ENCODE measurements at places on chromosomes 5 and 9. TPM values are rescaled to one million over a fixed set of nuclear protein-coding genes. Genes with fewer than 3 reads are reported as not detected.

Gene ABLIM3
- total RNA-seq, result 43.3 TPM

Gene FBXW5
- total RNA-seq, result 43.7 TPM

DNA sequence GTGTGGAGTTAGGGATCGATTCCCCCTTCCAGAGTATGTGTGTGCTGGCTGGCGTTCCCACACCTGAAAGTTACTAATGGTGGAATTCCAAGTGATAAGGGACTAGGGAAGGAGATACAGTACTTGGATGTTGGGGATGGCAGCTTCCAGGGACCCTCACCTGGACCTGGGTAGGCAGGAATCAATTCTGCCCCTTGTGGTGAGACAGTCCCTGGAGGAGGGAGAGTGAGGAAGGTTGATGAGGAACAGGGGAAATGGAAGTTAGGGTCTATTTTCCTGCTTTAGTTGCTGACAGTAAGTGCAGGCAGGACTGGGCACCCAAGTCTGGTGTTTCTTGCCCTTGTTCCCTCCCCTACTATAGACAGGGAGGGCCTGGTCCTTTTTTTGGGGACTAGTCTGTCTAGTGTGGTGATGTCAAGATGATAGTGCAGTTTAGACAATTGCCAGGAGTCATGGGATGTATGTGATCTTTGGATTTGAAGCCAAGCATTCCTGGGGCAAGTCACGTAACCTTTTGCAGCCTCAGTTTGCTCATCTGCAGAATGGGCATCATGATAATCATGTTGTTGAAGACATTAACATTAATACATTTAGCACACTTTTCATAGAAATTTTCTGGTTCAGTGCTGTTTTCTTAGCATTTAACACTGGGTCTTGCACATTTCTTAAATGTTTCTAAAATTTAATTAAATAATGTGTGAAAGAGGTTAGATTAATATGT, 51.7 kb downstream of the DAB2IP start:
- DNase-seq, result no peak

DNA sequence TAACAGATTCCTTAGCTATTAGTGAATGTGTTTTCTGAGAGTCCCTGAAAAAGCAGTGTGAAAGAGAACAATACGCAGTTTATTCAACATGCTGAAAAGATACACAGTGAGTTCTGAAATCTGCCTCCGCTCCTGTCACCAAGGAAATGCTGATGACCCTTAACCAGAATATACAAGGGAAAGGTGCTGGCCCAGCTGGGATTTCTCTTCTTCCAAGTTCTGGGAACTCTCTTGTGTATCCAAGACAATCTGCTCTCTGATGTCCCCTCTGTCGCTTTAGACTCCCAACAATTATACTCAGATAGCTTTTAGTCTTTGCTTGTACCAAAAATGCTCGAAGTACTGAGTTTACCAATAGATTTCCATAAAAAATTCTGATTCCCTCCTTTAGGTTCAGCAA, 214.9 kb downstream of the TMEM167A start:
- DNase-seq, result no peak

GRCh38 chr5:35240892-35241291, 10.6 kb upstream of the PRLR start:
- no peak for DNase-seq
